Posterior vena cava (tissue), 2 donors: ENCODE measurements at places on chromosomes 1 and 21. TPM values are rescaled to one million over a fixed set of nuclear protein-coding genes. Genes with fewer than 3 reads are reported as not detected.

CRNN gene
- not detected for total RNA-seq

GRCh38 chr1:52037402-52037814, 3.8 kb upstream of the KTI12 start:
- no peak for DNase-seq

DNA sequence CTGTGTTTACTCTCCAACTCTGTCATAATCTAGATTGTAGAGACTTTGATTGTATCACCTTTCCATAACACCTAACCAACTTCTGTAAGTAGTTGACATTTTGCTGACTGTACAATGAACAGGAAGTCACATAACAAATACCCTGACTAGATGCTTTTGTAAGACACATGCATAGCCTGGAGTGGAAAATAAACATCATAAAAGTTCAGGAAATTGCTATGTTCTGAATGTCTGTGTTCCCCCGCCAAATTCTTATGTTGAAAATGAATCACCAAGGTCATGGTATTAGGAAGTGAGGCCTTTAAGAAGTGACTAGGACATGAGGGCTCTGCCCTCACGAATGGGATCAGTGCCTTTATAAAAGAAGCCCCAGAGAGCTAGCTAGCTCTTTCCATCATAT, 40.4 kb upstream of the ZSWIM5 start:
- no peak for DNase-seq

GRCh38 chr1:172143384-172144055, 277.0 kb upstream of the C1orf105 start:
- no peak for DNase-seq

DNA sequence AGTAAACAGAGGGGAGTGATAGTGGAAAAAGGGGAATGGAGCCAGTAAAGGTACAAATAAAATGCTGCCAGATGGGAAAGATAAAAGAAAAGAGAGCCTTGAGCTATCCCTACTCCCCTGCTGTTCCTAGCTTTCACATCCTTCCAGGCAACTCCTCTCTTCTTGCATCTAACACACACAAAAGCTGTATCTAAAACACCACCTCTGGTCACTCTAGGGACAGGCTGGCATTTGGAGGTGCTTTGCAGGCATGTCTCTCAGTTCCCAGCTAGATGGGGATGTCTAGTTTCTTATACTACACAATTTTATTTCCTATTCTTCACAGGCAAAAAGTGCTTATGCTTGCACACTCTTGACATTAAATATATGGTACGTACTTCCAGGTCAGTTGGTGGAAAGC, 185.1 kb upstream of the ST6GALNAC5 start:
- DNase-seq, result no peak

DNA sequence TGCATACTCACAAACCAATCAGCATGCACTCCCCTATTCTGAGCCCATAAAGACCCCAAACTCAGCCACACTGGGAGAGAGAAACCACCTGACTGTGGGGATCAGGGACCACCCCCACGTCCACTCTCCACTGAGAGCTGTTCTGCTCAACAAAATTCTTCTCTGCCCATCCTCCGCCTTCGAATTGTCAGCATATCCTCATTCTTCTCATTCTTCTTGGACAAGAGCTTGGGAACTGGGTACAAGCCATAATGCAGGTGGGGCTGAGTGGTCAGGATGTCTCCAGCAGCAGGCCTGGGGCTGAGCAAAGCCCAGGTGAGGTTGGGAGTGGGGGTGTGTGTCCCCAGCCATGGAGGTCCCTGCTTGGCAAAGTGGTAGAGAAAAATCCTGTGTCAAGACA, 34.6 kb upstream of the IFNGR2 start:
- DNase-seq, result no peak

DNA sequence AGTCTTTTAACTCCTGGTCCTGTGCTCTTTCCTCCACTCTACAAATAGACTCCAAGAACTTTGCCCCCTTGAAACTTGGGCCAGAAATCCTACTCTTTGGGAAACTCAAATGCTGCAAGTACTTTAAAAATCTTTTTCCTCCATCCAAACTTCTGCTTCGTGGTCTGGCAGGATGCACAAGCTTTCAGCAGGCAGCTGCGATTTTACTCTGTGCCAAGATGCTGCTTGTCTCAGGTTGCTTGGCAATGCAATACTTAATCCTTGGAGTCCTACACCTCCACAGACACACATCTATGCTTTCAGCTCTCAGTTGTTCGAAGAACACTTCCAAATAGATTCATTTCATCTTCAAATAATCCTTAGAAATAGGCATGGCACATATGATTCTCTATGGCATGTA, 435.3 kb upstream of the USP24 start:
- DNase-seq, result no peak
